Right hindlimb (tissue), 1 donor: ENCODE measurements at places on chromosomes 2 and 18.

DNA sequence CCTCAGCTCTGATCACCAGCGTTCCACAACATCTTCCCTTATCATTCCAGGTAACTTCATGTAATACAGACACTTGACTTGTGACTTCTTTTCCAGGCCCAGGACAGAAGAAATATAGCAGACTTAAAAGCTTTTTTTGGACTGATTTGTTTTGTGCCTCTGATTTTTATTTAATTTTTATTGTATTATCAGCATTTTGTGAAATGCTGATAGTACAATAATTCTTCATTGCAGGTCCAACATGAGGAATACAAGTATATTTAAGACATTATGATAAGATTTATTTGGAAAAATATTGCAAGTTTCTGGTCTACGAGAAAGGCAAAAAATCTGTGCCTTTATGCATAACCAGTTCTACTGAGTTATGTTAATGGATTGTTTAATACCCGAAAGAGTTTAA lies 94.5 kb upstream of the THUMPD2 start:
- DNase-seq: no peak

DNA sequence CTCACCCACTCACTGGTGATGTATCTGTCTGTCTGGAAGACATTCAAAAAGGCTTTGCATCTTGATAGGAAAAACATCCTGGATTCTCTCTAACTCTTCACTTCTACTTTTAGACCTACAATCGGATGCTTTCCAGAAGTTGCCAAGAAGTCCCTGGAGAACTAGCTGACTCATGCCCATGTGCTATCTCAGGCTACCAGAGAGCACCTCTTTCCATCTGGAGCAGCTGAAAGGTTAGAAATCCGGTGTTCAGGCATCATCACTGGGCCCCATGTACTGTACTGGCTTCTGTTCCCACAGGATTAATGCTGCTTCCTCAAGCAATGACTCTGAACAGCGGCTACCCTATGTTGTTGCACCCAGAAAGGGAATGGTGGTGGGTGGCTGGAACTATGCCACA lies 259.0 kb downstream of the NBAS start:
- no peak for DNase-seq

DNA sequence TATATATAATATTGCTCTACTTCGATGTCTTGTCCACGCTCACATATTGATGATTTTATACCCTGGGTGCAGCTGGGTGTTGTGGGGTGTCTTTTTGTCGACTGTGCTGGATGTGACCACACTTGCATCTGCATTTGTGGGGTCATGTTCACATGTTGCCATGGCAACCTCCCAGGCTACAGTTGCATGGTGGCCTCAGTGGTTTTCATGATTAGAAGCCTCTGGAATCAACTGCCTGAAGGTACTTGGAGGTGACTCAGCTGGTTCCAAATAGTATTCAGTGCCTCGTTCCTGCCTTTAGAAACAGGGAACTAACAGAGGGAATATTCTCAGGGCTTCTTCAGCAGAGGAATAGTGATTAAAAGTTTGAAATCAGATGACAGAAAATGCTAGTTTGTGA lies 166.3 kb upstream of the NYAP2 start:
- DNase-seq: no peak

- DNase-seq: no peak
These were observed 67.5 kb downstream of the LTBP1 start for GRCh38 chr2:33014268-33014667.

- no peak for DNase-seq
These were observed 123.5 kb upstream of the ZFP36L2 start for GRCh38 chr2:43349904-43350303.

DNA sequence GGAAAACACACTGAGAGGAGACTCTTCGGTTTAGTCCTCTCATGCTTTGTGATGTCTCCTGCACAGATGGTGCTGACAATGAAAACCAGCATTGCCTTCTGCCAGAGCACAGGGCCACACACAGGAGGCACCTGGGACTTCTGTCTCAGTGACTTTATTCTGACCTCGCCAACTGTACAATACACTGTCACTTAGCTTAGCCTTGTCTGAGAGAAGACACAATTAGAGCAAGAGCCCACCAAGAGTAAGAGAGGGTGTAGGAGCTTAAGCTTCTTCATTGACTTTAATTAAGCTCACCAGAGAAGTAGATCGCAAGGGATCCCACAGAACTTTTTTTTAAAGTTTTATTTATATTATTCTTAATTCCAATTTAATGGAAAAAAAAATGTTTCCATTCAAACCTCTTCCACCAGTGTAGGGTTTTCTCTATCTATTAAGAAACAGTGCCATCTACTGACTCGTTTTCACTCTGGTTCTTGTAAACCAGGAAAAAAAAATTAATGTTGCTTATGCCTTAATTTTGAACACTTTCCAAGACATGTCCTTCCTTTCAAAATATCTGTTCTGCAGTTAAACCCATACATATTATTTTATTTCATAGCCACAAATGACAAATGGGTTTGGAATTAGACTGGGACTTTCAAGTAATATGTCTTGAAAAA lies 42.4 kb upstream of the DDX18 start:
- DNase-seq: no peak

DNA sequence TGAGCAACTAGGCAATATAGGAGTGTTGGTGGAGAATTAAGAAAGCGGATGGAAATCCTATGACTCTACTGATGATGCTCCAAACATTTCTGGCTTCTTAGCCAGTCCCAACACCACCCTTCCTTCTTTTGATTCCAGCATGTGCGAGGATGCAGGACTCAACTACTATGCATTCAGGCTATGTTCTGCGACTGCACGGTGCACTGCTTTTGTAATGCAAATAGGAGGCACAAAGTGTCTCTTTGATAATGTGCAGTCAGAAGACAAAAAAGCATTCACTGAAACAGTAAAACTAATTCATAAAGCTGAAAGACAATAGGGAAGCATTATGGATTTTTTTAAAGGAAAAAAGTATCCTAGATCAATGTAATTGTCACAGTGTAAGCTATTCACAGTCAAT lies 106.7 kb downstream of the MEIS1 start:
- no peak for DNase-seq

DNA sequence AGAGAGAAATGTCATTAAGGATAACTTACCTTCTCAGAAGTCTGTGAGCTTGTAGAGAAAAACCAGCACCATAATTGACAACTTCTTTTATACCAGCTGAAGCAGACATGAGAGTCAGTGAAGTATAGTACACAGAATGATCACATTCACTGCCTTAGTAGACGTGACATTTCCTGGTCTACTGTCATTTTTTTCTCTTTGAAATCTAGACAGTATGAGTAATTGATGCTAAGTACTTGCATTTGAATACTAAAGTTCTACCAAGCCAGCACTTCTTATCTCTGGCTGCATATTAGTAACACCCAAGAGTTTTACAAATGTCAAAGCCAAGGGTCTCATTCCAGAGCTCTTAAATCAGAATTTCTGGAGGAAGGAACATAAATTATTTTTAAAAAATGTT lies 25.4 kb upstream of the ACADL start:
- no peak for DNase-seq

- DNase-seq: peak; percentile 14
These were observed 83.2 kb downstream of the CTIF start for GRCh38 chr18:48621815-48622555.

GRCh38 chr18:6793455-6793854 lies 63.9 kb downstream of the ARHGAP28 start:
- DNase-seq: no peak

DNA sequence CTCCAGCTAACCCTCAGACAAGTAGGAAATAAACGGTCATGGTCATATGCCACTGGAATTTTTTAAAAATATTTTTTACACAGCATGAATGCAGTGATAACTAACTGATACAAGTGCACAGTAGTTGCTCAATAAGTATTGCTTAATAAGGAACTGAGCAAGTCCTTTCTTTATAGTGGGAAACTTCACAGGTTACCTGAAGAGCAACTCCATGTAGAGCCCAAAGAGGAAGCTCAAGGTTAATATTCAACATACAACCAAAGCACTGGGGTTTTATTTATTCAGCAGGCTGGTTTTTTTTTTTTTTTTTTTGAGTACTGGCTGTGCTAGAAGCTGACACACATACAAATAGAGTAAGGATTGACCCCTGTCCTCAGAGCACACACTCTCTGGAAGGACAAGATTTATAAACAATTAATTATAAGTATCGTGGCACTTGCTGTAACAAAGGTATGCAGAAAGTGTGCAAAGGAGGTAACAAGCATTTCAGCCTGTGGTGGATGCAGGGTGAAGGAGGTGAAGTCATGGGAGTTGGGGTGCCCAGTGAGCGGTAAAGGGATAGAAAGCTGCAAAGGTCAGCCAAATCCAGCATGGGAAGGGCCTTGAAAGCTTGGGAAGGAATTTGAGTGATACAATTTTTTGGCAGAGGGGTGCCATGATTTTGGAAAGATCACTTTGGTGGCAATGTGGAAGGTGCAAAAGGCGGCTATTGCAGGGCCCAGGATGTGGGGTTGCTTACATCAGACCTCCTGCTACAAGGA lies 52.7 kb downstream of the ATOH8 start:
- no peak for DNase-seq

DNA sequence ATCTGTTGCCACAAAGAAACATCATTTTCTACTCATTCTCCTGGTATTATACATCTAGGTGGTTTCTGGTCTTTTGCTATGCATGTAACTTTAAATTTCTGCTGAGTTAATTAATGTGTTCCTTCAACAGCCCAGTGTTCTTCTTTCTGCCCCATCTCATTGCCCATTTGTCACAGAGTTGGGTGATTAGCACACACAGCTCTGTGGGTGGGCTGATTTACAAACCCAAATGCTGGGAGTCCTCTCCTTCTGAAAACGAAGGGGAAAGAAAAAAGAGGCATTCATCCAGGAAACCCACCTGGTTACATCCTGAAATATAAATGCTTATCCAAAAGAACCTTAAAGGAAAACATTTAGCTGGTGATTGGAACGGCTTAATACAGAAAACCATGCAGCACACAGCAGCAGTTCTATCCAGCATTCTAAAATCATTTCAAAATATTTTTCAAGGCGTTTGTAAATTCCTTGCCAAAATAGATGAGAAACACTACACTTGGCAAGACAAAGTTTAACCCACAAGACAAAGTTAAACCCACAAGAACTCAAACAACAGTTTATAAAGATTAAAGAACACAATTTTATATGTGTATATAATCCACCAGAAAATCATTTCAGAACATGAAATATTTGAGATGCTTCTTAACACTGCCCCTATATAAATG lies 177.9 kb downstream of the ANTXR1 start:
- DNase-seq: no peak

DNA sequence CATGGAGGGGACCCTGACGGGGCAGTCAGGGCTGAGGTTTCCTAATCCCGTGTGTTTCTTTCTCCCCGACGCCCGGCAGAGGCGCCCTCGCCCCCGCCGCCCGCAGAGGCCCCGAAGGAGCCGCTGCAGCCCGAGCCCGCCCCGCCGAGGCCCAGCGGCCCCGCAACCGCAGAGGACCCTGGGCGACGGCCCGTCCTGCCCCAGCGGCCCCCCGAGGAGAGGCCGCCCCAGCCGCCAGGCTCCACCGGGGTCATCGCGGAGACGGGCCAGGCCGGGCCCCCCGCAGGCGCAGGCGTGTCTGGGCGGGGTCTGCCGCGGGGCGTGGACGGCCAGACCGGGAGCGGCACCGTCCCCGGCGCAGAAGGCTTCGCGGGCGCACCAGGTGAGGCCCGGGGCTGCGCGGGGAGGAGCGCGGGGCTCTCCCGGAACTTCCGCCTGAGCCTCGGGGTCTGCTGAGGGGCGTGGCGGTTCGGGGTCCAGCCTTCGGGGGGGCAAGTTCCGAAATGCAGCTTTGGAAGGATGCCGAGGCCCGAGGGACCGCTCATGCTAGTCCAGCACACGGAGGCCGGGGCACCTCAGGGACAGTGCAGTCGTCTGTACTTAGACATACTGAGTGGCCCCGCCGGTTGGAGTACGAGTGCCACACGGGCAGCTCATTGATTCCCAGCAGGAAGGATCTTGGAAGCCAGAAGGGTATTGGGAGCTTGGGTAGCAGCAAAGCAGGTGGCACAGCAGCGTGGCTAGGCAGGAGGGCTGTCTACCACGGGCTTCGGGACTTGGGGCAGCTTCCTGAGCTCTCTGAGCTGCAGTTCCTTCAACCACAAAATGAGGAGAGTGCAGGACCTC lies 60.1 kb downstream of the EMILIN2 start:
- peak; percentile 55 for DNase-seq

GRCh38 chr18:57087644-57088376 lies 59.1 kb upstream of the BOD1L2 start:
- no peak for DNase-seq

GRCh38 chr2:47073641-47074040 lies 81.5 kb downstream of the STPG4 start:
- DNase-seq: no peak

GRCh38 chr2:222827417-222827816 lies 33.4 kb upstream of the ACSL3 start:
- DNase-seq: no peak

DNA sequence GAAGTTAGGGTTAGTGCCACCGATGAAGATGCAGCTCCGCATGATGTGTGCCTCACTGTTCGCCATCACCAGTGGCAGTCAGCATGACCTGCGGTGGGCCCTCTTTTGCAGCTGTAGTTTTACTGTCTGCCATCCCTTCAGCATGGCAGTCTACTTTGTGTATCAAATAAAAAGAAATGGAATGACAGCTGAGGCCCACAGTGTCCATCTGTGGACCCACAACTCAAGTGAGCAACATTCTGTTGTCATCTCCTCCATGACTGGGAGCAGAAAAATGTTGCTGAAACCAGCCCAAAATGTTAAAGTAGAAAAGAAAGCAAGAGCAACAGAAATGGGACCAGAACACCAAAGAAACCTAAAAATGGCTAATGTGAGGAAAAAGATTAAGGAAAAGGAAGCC lies 128.7 kb downstream of the MEP1B start:
- DNase-seq: no peak

- DNase-seq: no peak
These were observed 33.0 kb upstream of the MEP1B start for GRCh38 chr18:32156855-32157254.

DNA sequence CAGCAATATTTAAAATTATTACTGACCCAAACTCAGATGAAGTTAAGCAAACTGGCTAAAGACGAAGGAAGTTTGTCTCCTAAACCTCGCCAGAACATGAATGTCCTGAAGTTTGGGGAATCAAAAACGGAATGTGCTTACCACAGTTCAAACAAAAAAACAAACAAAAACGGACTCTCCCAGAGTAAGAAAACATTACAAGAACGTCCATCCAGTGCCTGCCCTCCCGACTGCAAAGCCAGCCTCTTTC lies 1.1 kb downstream of the KANSL1L start:
- DNase-seq: no peak

DNA sequence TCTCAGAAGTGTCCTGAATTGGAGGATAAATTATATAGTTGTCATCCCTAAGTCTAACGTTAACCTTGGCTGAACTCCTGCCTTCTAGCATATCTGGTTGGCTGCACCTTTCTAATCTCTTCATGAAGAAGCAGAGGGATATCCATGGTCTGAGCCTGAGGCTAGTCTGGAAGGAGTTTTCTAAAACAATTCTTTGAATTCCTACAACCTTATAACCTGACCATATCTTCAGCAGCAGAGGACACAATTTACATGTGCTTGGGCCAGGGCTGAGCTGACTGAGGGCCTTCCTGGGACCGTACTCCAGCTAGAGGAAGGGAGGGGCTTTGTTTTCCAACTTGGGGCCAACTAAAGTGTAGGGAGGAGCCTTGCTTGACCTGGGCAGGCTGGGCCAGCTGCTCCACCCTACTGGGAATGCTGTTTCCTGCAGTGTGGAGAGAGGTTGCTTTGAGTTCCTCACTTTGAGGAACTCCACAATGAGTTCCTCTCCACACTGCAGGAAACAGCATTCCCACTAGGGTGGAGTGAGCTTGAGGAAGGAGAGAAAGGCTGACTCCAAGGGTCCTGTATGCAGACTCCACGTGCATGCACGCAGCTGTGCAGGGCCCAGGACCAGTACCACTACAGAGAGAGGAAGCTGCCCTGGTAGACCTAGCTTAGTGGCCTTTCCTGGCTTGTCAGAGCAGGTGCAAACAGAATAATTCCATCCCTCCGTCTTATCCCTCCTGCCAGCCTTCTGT lies 19.6 kb downstream of the CEP68 start:
- DNase-seq: no peak
